ENCODE measurements at places on chromosomes 3 and 15. TPM values are rescaled to one million over a fixed set of nuclear protein-coding genes. Genes with fewer than 3 reads are reported as not detected.

The PPP1R2 gene
- total RNA-seq, result 75.2 TPM

The TICRR gene
- total RNA-seq, result 21.0 TPM

The HDC gene
- 2.7 TPM for total RNA-seq

The GDPGP1 gene
- total RNA-seq, result 11.9 TPM

The NOX5 gene
- total RNA-seq, result not detected

The GOLGA6L10 gene
- 0.76 TPM for total RNA-seq

The MORC1 gene
- total RNA-seq, result not detected

The OR5K2 gene
- total RNA-seq, result not detected

GRCh38 chr3:129616291-129616690, 9.8 kb upstream of the PLXND1 start:
- H3K27me3 ChIP-seq, result peaks cover 3% of the 10 kb centered on the region
- peaks cover 4% of the 10 kb centered on the region for H3K4me1 ChIP-seq
- DNase-seq, result no peak
- H3K36me3 ChIP-seq, result no peaks in the 10 kb centered on the region

DNA sequence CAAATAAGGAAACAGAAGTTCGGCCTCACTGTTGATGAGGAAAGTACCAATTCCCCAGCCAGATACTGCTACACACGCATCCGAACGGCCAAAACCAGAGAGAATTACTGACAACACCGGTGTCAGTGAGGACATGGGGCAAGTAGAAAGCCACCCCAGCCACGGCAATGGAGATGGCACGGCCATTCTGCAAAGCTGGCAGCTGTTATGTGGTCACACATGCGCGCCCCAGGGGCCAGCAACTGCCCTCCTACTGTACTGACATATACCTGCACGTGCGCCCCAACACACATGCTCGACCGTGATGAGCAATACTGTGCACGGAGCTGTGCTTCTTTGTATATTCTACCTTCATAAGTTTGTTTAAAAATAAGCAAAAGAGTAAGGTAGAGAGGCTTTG, 217.4 kb downstream of the ADAMTS17 start:
- H3K27me3 ChIP-seq, result peaks cover 1% of the 10 kb centered on the region
- H3K4me3 ChIP-seq, result no peak overlapping the region
- no peaks in the 10 kb centered on the region for H3K36me3 ChIP-seq
- H3K4me1 ChIP-seq, result peaks cover 3% of the 10 kb centered on the region
- no peak for DNase-seq

- no peak overlapping the region for H3K27ac ChIP-seq
- H3K4me1 ChIP-seq, result no peaks in the 10 kb centered on the region
- no peaks in the 10 kb centered on the region for H3K27me3 ChIP-seq
- H3K4me3 ChIP-seq, result no peak overlapping the region
Observed at GRCh38 chr3:24129549-24129948, 184.5 kb downstream of the NR1D2 start.

DNA sequence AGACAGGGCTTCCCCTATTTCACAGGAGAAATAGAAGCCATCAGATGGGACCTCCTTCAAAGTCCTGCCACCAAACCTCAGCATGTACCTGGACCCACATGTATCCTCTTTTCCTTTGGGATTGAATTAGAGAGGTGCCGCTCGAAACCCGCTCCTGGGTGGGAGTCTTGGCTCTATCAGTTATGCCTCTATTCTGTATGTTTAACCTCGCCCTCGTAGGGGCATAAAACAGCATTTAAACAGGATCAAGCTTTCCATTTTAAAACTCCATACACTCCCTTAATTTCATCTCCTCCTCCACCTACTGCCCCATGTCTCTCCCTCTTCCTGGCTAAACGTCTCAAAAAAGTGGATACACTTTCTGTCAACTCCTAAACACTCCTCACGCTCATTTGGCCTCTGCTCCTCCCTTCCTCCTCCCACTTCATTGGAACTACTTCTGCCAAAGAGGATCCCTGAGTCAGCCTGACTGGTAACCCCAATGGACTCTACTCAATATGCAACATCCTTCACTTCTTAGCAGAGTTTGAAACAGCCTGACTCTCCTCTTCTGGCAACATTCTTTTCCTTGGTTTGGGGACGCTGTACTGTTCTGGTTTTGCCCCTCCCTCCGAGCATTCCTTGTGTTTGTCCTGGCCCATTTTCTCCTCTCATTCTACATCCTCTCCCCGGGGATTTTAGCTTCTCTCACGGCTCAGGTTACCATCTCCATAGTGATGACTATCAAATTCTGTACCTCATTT, 23.0 kb upstream of the MUC20 start:
- H3K27ac ChIP-seq, result peak overlapping the region; percentile 52
- no peak for DNase-seq
- no peaks in the 10 kb centered on the region for H3K27me3 ChIP-seq
- H3K36me3 ChIP-seq, result peaks cover 54% of the 10 kb centered on the region
- H3K4me1 ChIP-seq, result peaks cover 17% of the 10 kb centered on the region

- H3K4me3 ChIP-seq, result peak overlapping the region; percentile 80
- no peaks in the 10 kb centered on the region for H3K27me3 ChIP-seq
- H3K36me3 ChIP-seq, result peaks cover 89% of the 10 kb centered on the region
- peaks cover 63% of the 10 kb centered on the region for H3K4me1 ChIP-seq
Observed at GRCh38 chr3:150757364-150757763, 5.6 kb downstream of the SIAH2 start.

DNA sequence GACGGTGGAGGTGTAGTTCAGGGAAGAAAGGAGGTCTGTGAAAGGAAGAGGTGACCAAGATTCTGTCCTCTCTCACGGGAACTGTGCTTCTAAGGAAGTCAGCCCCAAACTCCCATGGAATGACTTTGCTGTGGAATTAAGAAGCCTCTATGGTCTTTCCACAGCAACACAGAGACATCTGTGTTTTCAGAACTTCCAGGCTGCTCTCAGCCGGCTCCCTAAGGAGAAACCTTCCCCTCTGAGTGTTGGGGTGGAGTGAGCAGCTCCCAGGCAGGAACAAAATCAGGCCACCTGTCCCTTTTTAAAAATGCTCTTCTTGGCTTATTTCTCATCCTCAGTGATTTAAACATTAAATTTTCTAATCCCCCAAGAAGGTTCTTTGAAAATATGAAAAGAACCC, 53.3 kb upstream of the SNRK start:
- H3K36me3 ChIP-seq, result peaks cover 3% of the 10 kb centered on the region
- H3K27ac ChIP-seq, result no peak overlapping the region
- H3K27me3 ChIP-seq, result peaks cover 17% of the 10 kb centered on the region

GRCh38 chr3:20811006-20811405, 625.0 kb upstream of the SGO1 start:
- H3K27ac ChIP-seq, result no peak overlapping the region
- no peaks in the 10 kb centered on the region for H3K4me1 ChIP-seq
- no peak overlapping the region for H3K4me3 ChIP-seq

DNA sequence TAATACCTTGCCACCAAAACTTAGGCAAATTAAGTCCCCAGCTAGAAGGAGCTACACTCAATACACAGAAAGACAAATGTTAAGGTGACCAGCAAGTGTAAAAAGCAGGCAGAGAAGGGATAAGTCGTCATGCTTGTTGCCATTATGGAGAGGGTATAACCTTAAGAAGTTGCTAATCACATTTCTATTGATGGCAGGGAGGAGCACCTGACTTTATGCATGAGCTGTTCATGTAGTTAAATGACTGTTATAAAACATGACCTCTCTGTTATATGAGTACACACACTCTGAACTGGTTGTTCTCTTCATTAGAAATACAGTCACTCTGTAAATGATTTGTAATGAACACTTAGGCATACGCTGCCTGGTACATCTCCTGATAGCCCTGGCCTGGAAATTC, 6.6 kb upstream of the CCNL1 start:
- peaks cover 16% of the 10 kb centered on the region for H3K4me1 ChIP-seq
- H3K27ac ChIP-seq, result no peak overlapping the region
- DNase-seq, result no peak
- no peak overlapping the region for H3K4me3 ChIP-seq
- H3K36me3 ChIP-seq, result peaks cover 4% of the 10 kb centered on the region

DNA sequence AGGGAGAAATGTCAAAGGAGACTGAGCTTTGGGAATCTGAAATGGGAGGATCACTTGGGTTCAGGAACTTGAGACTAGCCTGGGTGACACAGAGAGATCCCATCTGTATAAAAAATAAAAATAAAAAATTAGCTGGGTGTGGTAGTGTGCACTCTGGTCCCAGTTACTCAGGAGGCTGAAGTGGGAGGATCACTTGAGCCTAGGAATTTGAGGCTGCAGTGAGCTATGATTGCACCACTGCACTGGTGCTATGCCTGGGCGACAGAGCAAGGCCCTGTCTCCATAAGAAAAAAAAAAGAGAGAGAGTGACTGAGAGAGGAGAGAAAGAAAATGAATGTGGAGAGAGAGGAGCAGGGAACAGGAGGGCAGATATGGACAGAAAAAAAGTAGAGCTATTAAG, 72.8 kb downstream of the SENP2 start:
- H3K27me3 ChIP-seq, result peaks cover 5% of the 10 kb centered on the region
- no peak for DNase-seq
- no peaks in the 10 kb centered on the region for H3K4me1 ChIP-seq
- no peak overlapping the region for H3K27ac ChIP-seq

- H3K4me3 ChIP-seq, result peak overlapping the region; percentile 67
- peak; percentile 63 for DNase-seq
- H3K4me1 ChIP-seq, result peaks cover 4% of the 10 kb centered on the region
- no peak overlapping the region for H3K27ac ChIP-seq
- no peaks in the 10 kb centered on the region for H3K36me3 ChIP-seq
Observed at GRCh38 chr3:53845103-53845880, 927 bp downstream of the CHDH start.

GRCh38 chr3:78178209-78178608, 1138.3 kb downstream of the ROBO2 start:
- no peak for DNase-seq
- H3K27me3 ChIP-seq, result no peaks in the 10 kb centered on the region
- no peak overlapping the region for H3K27ac ChIP-seq
- H3K36me3 ChIP-seq, result no peaks in the 10 kb centered on the region
- H3K4me3 ChIP-seq, result no peak overlapping the region
- H3K4me1 ChIP-seq, result no peaks in the 10 kb centered on the region

DNA sequence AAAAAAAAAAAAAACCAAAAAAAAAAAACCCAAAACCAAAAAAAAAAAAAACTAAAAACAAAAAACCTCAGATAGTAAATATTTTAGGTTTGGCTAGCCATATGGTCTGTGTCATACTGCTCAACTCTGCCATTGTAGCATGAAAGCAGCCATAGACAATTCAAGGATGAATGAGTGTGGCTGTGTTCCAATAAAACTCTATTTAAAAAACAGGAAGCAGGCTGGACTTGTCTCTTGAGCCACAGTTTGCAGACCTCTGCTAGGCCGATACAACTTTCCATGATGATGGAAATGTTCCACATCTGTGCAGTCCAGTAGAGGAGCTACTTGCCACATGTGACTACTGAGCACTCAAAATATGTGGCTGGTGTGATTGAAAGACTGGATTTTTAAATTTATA, 11.1 kb downstream of the EFCAB12 start:
- DNase-seq, result no peak
- no peak overlapping the region for H3K27ac ChIP-seq
- H3K4me1 ChIP-seq, result no peaks in the 10 kb centered on the region
- H3K36me3 ChIP-seq, result no peaks in the 10 kb centered on the region

- DNase-seq, result no peak
- H3K4me3 ChIP-seq, result no peak overlapping the region
- H3K4me1 ChIP-seq, result no peaks in the 10 kb centered on the region
- H3K36me3 ChIP-seq, result no peaks in the 10 kb centered on the region
- H3K27me3 ChIP-seq, result no peaks in the 10 kb centered on the region
- H3K27ac ChIP-seq, result no peak overlapping the region
Observed at GRCh38 chr15:25536801-25537611, 98.2 kb upstream of the UBE3A start.

GRCh38 chr15:98085003-98085639, 124.6 kb downstream of the ARRDC4 start:
- peaks cover 2% of the 10 kb centered on the region for H3K27me3 ChIP-seq
- H3K4me1 ChIP-seq, result no peaks in the 10 kb centered on the region
- no peaks in the 10 kb centered on the region for H3K36me3 ChIP-seq
- H3K4me3 ChIP-seq, result no peak overlapping the region
- H3K27ac ChIP-seq, result no peak overlapping the region

- DNase-seq, result no peak
- no peaks in the 10 kb centered on the region for H3K4me1 ChIP-seq
- H3K27me3 ChIP-seq, result no peaks in the 10 kb centered on the region
- no peak overlapping the region for H3K27ac ChIP-seq
- H3K36me3 ChIP-seq, result no peaks in the 10 kb centered on the region
Observed at GRCh38 chr3:175199961-175200360, 340.8 kb downstream of the NAALADL2 start.

DNA sequence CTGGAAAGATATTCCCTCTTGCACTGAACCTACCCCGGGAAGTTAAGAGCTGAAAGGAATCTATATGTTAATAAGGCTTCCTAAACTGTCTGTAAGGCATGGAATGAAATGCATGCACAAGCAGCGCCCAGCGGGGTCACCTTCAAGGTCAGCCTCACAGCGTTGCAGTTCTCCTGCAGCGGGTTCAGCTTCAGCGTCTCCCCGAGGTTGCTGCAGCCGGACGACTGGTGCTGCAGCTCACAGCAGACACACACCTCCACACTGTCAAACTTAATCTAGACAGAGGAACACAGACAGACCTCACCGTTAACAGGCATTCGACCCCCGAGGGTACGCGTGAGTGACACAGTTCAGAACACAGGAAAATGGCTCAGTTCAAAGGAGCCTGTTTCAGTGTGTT, 73.3 kb downstream of the NSMCE3 start:
- no peaks in the 10 kb centered on the region for H3K36me3 ChIP-seq
- H3K27ac ChIP-seq, result no peak overlapping the region
- H3K4me1 ChIP-seq, result no peaks in the 10 kb centered on the region
- H3K4me3 ChIP-seq, result no peak overlapping the region

DNA sequence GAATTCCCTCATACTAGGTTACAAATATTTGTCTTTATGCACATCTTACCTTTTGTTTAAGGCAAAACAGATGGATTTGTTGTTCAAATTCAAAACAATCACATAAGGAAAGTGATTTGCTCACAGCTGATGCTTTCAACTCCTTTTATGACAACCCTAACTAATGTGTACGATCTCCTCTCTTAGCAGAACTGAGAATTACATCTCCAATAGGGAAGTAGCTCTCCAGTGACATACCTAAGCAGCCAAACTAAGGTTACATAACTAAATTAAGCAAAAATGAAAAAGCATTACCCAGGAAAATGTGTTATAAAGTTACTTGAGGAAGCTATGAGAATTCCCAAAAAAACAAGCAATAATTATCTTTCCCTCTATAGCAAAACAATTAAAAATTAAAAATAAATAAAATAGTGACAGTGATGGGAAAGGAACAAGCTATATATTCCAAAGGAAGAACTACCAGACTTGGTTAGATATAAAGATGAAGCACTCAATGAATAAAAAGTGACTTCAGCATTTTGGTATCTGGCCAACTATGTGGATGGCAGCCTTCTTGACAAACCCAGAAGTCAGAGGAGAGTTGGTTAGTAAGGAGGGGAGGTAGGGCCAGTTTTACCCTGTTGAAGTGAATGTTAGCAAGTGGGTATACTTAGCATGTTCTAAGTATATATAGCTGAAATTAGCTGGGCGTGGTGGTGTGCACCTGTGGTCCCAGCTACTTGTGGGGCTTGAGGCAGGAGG, 32.4 kb downstream of the PEAK1 start:
- H3K27ac ChIP-seq, result no peak overlapping the region
- no peaks in the 10 kb centered on the region for H3K27me3 ChIP-seq
- no peak overlapping the region for H3K4me3 ChIP-seq
- peaks cover 13% of the 10 kb centered on the region for H3K4me1 ChIP-seq
- DNase-seq, result no peak

GRCh38 chr3:113552851-113553250, 20.5 kb downstream of the SIDT1 start:
- H3K36me3 ChIP-seq, result peaks cover 10% of the 10 kb centered on the region
- peaks cover 2% of the 10 kb centered on the region for H3K4me1 ChIP-seq
- no peaks in the 10 kb centered on the region for H3K27me3 ChIP-seq
- H3K27ac ChIP-seq, result no peak overlapping the region
- DNase-seq, result peak; percentile 66

GRCh38 chr3:184559336-184559735, 2.2 kb upstream of the EPHB3 start:
- no peak for DNase-seq
- H3K27me3 ChIP-seq, result peaks cover 45% of the 10 kb centered on the region
- H3K4me1 ChIP-seq, result peaks cover 21% of the 10 kb centered on the region
- no peak overlapping the region for H3K27ac ChIP-seq
- H3K4me3 ChIP-seq, result no peak overlapping the region

Measured in activated CD4-positive, alpha-beta T cell treated with anti-CD3 and anti-CD28 coated beads, Interleukin-2, amount 10 ng/mL, durations not matched to agents 24 days and 14 days (primary cell).